ENCODE measurements at places on chromosomes 2 and 18. TPM values are rescaled to one million over a fixed set of nuclear protein-coding genes. Genes with fewer than 3 reads are reported as not detected.

DNA sequence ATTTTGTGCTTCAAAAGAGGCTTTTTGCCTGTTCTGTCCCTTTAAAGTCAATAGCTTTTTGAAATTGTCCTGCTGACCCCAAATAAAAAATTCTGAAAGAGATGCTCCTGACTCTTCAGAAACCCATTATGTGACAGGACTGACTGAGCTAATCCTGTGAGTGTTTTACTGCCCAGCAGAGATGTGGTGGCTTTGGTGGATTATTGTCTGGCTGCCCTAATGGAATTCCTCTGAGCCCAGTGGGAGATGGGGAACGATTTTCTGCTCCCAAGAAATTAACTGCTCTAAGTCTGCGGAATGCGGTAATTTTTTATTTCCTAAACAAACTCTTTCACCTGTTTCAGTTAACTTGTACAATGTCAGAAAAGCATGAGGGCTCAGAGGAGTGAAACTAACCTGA lies 258.2 kb downstream of the IKZF2 start:
- no peak overlapping the region for H3K4me3 ChIP-seq
- no peaks in the 10 kb centered on the region for H3K4me1 ChIP-seq
- no peak overlapping the region for H3K27ac ChIP-seq

- no peak overlapping the region for H3K4me3 ChIP-seq
- no peak for DNase-seq
- no peaks in the 10 kb centered on the region for H3K27me3 ChIP-seq
- H3K4me1 ChIP-seq: peaks cover 42% of the 10 kb centered on the region
Measured at GRCh38 chr2:224011837-224012236, 27.2 kb downstream of the SERPINE2 start.

DNA sequence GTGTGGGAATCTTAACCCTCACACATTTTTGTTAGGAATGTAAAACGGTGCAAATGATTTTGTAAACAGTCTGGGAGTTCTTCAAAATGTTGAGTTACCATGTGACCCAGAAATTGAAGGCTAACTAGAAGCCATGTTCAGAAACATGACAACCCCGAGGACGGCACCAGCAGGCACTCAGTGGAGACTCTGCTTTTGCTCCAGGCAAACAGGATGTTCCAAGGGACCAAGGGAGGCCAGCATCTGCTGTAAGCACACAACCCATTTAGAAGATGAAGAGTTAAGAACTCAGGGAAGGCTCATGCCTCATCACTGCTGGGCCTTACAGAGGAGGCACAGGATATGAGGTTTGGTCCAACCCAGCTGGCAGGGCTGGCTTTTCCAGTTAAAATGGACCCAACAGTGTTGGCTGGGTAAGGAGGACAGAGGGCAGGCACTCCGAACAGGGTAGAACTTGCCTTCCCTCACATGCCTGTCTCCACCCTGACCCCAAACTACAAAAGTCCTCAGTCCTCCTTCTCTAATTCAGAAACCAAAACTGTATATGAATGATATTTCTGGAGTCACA lies 23.6 kb downstream of the PARD6G start:
- no peaks in the 10 kb centered on the region for H3K4me1 ChIP-seq
- H3K36me3 ChIP-seq: no peaks in the 10 kb centered on the region
- no peaks in the 10 kb centered on the region for H3K27me3 ChIP-seq
- no peak for DNase-seq

DNA sequence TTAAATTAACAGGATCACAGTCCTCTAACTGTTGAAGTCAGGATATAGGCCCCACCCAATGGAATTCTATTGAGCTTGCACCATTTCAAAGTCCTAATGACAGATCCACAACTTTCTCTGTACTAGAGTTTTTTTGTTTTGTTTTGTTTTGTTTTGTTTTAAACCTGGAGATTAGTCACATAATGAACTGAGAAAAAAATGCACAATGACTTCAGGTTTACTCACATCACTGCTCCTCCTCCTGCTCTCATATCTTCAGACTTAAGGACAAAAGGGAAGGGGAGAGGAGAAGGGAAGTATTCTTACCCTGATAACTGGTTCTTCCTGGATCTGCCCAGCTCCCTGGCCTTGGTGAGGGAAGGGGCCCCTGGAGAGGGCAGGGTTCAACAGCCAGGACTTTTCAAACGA lies 208.2 kb upstream of the EPHA4 start:
- no peak overlapping the region for H3K4me3 ChIP-seq
- H3K4me1 ChIP-seq: peaks cover 9% of the 10 kb centered on the region
- no peak for DNase-seq
- no peaks in the 10 kb centered on the region for H3K27me3 ChIP-seq

DNA sequence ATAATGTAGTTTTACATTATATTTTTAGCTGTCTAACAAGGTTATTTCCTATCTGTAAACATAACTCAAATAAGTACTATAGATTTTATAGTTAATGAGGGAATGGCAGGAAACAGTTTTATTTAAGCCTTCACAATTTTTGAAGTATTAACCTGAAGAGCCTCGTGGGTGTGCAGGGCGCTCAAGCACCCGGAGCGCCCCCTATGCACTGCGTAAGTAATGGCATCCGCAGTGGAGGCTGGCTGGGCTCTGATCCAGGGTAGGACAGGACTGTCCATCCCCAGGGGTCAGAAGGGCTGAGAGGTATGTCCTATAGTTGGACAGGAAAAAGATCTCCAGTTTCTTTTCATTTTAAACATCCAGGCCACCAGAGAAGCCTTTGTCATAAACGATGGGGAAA lies 8.2 kb upstream of the GBX2 start:
- H3K4me3 ChIP-seq: no peak overlapping the region
- H3K27me3 ChIP-seq: no peaks in the 10 kb centered on the region
- H3K4me1 ChIP-seq: peaks cover 49% of the 10 kb centered on the region
- DNase-seq: peak; percentile 49
- no peak overlapping the region for H3K27ac ChIP-seq

DNA sequence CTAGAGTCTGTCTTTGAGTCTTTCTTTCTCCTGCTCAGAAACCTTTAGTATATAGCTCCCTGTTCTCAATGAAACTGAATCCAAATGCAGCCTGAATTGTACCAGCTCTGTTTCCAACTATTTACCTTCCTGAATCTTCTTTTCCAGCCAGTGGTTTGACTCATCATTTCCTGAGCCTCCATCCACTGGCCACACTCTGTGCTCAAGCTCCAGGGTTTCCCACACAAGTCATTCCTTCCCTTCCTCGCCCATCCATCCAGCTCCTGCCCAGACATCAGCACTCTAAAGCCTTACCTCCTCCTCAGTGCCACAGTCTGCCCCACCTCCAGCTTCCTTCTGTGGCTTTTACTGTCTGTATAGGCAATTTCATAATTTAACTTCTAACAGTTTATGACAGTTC lies 233.6 kb upstream of the RASGRP3 start:
- H3K4me1 ChIP-seq: no peaks in the 10 kb centered on the region
- no peaks in the 10 kb centered on the region for H3K36me3 ChIP-seq
- no peak overlapping the region for H3K4me3 ChIP-seq
- DNase-seq: no peak

DNA sequence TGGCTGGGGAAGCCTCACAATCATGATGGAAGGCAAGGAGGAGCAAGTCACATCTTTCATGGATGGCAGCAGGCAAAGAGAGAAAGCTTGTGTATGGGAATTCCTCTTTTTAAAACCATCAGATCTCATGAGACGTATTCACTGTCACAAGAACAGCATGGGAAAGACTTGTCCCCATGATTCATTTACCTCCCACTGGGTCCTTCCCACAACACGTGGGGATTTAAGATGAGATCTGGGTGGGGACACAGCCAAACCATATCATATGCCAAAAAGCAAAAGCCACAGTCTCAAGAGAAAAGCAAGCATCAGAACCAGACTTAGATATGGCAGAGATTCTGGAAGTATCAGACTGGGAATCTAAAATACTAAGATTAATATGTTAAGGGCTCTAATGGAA lies 30.0 kb upstream of the SCRN3 start:
- DNase-seq: no peak
- H3K36me3 ChIP-seq: no peaks in the 10 kb centered on the region
- H3K4me3 ChIP-seq: no peak overlapping the region
- no peaks in the 10 kb centered on the region for H3K27me3 ChIP-seq
- H3K27ac ChIP-seq: no peak overlapping the region
- no peaks in the 10 kb centered on the region for H3K4me1 ChIP-seq

DNA sequence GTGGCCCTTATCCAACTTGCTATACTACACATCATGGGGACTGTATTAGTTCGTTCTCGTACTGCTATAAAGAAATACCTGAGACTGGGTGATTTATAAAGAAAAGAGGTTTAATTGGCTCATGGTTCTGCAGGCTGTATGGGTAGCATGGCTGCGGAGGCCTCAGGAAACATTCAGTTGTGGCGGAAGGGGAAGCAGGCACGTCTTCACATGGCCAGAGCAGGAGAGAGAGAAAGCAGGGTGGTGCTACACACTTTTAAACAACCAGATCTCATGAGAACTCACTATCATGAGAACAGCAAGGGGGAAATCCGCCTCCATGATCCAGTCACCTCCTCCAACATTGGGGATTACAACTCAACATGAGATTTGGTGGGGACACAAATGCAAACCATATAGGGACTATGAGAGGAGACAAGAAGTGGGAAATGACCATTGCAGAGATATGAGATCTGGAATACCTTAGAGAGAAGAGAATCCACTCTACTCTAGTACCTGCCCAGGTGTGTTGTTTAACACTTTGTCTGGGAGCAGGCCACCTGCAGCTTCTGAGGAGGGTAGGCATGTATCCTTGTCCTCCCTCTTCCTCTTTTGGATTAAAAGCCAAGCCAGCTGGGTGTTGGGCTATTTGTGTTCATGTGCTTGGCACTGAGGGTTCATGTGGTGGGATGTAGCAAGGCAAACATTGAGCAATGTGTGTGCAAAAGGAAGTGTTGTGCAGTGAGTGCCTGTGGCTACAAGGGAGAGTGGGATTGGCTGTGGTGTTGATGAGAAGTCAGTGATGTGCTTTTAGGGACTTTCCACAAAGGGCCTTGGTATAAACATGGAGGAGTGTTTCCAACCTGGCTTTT lies 22.8 kb downstream of the TTLL4 start:
- H3K27me3 ChIP-seq: no peaks in the 10 kb centered on the region
- H3K36me3 ChIP-seq: peaks cover 15% of the 10 kb centered on the region
- peaks cover 41% of the 10 kb centered on the region for H3K4me1 ChIP-seq
- H3K27ac ChIP-seq: peak overlapping the region; percentile 54
- no peak overlapping the region for H3K4me3 ChIP-seq

- H3K27me3 ChIP-seq: no peaks in the 10 kb centered on the region
- H3K4me3 ChIP-seq: peak overlapping the region; percentile 17
Measured at GRCh38 chr2:160224060-160224459, 24.0 kb upstream of the ITGB6 start.

DNA sequence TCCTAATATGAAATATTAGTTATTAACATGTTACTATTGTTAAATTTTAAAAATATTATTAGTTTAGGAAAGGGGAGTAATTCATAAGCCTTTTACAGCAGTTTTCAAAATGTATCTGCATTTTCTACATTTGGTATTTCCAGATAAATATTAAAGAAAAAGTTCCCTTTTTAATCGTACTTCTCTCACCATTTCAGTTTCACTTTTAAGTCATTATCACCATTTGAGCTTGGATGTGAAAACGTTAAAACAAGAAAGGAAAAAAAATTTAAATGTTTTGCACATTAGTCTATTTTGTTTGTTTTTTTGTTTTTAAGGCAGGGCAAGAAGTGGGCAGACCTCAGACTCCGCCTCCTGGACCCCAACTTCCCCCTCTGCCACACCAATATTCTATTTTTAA lies 3.3 kb upstream of the SRSF7 start:
- no peak overlapping the region for H3K27ac ChIP-seq
- peaks cover 27% of the 10 kb centered on the region for H3K36me3 ChIP-seq

DNA sequence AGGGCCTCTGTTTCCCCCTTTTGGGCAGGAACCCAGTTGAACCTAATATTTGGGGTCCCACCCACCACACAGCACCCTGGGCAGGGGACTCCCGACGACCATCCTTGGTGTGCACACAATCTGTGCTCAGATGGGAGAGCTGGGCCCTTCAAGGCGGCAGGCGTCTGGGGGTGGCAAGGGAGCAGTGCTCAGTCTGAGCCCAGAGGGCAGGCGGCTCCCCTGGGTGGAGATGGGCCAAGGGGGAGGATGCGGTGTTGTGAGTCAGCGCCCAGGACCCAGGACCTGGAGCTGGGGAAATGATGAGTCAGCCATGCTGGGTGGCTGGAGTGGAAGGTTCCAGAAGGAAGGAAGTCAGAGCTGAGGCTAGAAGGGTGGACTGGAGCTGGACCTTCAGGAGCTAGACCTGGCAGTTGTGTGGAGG lies 3.8 kb downstream of the PROM2 start:
- H3K4me1 ChIP-seq: peaks cover 16% of the 10 kb centered on the region
- no peak overlapping the region for H3K4me3 ChIP-seq
- no peaks in the 10 kb centered on the region for H3K27me3 ChIP-seq
- H3K36me3 ChIP-seq: peaks cover 17% of the 10 kb centered on the region
- no peak for DNase-seq

MTCL1 gene
- total RNA-seq: 297 TPM

GNAL gene
- 0.61 TPM for total RNA-seq

LRP1B gene
- total RNA-seq: 0.05 TPM

LHCGR gene
- total RNA-seq: not detected

Measured in Calu3 (cell line).